Activated T-cell treated with anti-CD3 and anti-CD28 coated beads, Interleukin-2, amount 50 U/mL, for 48 hours (primary cell): ENCODE measurements at places on chromosomes 1 and 21.
A peak's percentile ranks its signal among the peaks of the same experiment; 100 is the strongest.

DNA sequence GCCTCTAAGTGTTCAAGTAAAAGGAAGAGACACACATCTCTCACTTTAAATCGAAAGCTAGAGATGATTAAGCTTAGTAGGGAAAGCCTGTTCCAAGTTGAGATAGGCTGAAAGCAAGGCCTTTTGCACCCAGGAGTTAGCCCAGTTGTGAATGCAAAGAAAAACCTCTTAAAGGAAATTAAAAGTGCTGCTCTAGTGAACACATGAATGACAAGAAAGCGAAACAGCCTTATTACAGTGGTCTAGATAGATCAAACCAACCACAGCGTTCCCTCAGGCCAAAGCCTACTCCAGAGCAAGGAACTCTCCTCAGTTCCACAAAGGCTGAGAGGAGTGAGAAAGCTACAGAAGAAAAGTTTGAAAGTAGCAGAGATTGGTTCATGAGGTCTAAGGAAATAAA is 14.9 kb downstream of the TCP10L start:
- DNase-seq: no peak

GRCh38 chr1:28190337-28190979 is 14.0 kb upstream of the PTAFR start:
- DNase-seq: no peak

GRCh38 chr1:237327061-237327460 is 285.1 kb downstream of the RYR2 start:
- DNase-seq: no peak

- no peak for DNase-seq
Measured at GRCh38 chr1:36212782-36213181, 11.5 kb upstream of the THRAP3 start.

DNA sequence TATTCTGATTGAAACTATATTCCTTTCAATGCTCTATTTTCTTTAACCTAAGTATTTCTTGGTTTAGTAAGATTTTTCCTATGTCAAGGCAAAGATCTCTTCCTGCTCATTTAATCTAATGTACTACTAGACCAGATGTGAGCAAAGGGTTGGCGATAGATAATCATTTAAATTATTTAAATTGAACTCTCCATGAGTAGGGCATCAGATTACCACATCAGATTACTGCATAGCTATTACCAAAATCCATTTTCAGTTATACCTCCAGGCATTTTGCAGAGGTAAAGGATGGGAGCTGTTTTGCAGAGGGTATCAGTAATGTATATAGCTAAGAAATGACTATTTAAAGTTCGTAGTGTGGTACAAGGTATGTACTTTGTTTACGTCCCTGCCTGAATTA is 607.9 kb downstream of the PTPRC start:
- DNase-seq: no peak

- DNase-seq: peak; percentile 30
Measured at GRCh38 chr1:11501491-11501897, 22.5 kb downstream of the DISP3 start.

GRCh38 chr1:30609999-30610345 is 113.4 kb downstream of the MATN1 start:
- no peak for DNase-seq

- DNase-seq: peak; percentile 71
Measured at GRCh38 chr1:32464716-32465577, at the start of gene ZBTB8B. Gene ZBTB8B (plus strand): TSS chr1:32465072. CDS start chr1:32470625, 5,553 bp downstream.
